ENCODE measurements at places on chromosomes 5 and 9. TPM values are rescaled to one million over a fixed set of nuclear protein-coding genes. Genes with fewer than 3 reads are reported as not detected.
A peak's percentile ranks its signal among the peaks of the same experiment; 100 is the strongest.

ROR2 gene
- 0.68 TPM for total RNA-seq

LCN1 gene
- total RNA-seq = not detected

DNA sequence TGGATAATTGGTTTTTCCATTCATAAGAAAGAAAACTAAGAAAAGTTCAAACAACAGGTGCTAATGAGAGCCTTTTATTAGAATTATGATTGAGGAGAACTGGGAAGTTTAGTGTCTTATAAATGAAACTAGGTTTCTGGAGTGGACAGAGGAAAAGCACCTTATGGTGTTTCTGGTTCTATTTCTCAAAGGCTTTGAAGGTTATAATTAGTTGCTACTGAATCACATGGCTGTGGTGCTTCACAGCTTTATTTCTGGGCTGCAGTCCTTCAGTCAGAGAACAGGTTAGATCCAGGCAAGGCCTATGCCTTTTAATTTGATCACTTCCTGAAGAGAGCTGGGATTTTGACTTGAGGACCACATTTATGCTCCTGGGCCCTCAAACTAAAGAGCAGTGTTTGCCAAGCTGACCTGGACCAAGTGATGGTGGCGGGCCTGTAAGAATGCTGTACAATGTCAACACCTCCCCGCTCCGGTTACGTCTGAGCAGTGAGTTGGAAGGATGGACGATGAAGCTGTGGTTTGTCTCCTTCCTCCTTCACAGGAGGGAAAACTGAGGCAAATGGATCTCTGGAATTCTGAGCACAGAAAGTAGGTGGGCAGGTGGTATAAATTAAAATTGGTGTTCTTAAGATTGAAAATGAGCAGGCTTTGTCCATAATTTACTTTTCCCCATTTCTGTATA is 56.0 kb downstream of the ZNF462 start:
- H3K27ac ChIP-seq = no peak overlapping the region
- DNase-seq = no peak
- H3K4me3 ChIP-seq = no peak overlapping the region
- H3K27me3 ChIP-seq = no peaks in the 10 kb centered on the region

DNA sequence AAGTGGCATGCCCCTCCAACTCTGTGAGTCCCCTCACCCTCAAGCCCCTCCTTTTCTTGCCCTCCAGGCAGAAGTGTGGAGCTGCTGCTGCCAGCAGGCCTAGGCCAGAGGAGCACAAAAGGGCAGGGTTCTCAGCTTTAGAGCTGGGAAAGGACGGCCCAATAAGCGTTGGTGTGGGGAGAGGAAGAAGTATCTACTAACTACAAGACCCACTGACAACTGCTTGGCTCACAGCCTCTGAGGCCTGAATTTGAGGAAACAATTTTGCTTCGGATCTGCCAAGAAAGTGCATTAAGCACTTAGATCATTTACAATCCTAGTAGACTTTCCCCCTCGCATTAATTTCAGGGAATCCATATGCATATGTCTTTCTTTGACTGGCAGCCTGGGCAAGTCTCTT is 179.4 kb downstream of the SNX18 start:
- H3K27ac ChIP-seq = peak overlapping the region; percentile 68
- peaks cover 37% of the 10 kb centered on the region for H3K4me1 ChIP-seq
- no peaks in the 10 kb centered on the region for H3K36me3 ChIP-seq

EQTN gene
- not detected for total RNA-seq

GRCh38 chr5:73370640-73371583 is 77.7 kb downstream of the FOXD1 start:
- H3K36me3 ChIP-seq = no peaks in the 10 kb centered on the region
- no peaks in the 10 kb centered on the region for H3K4me1 ChIP-seq
- no peak overlapping the region for H3K27ac ChIP-seq
- no peak overlapping the region for H3K4me3 ChIP-seq

- H3K4me3 ChIP-seq = no peak overlapping the region
- H3K36me3 ChIP-seq = no peaks in the 10 kb centered on the region
- H3K27ac ChIP-seq = no peak overlapping the region
These were observed 220.3 kb downstream of the SPATA31D1 start for GRCh38 chr9:82208741-82209450.

DNA sequence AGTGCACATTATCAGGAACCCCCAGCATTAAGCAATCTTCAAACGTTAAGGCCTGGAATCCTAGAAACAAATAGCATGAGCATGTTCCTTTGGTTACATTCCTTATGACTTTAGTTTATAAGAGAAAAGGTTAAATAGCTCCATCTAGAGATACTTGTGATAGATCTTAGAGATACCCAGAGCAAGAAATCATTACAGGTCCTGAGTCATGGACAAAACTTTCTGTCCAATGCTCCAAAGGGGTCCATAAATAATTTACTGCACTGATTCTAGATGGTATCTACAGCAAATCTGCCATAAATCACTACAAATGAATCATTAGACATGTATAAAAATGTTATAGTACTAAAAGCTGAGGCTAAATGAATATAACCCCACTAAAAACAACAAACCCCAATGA is 139.6 kb downstream of the HTR1A start:
- H3K27ac ChIP-seq = no peak overlapping the region
- no peaks in the 10 kb centered on the region for H3K27me3 ChIP-seq
- no peaks in the 10 kb centered on the region for H3K36me3 ChIP-seq

RANBP17 gene
- total RNA-seq = 8.4 TPM

ZBTB43 gene
- total RNA-seq = 12.5 TPM

Data from thoracic aorta (tissue), 2 donors.